H9 (cell line): ENCODE measurements at places on chromosomes 3 and 15. TPM values are rescaled to one million over a fixed set of nuclear protein-coding genes. Genes with fewer than 3 reads are reported as not detected.

- H3K4me3 ChIP-seq, result no peak overlapping the region
- no peaks in the 10 kb centered on the region; the same call in 1 of the 2 replicates for H3K4me1 ChIP-seq
- DNase-seq, result no peak
- no peaks in the 10 kb centered on the region for H3K27me3 ChIP-seq
Observed at GRCh38 chr15:22883196-22883595, 44.7 kb downstream of the NIPA2 start.

DNA sequence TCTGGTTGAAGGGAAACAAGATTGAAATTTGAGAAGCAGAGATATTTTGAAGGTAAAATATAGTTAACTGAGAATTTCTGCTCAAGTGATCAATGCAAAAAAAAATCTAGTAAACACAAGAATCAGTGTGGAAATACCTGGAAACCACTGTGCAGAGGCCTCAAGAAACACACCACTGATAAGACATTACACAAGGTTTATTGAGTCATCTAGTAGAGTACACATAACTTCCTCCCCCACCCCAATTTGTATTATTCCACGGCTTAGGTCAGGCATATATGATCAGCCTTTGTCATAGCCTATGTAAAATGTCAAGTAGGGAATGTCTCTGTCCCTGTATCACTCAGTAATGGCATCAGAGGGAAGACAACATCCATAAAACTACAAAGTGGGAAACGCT lies 447.8 kb upstream of the BCHE start:
- H3K27me3 ChIP-seq, result no peaks in the 10 kb centered on the region
- no peaks in the 10 kb centered on the region for H3K4me1 ChIP-seq
- no peak for DNase-seq
- no peak overlapping the region for H3K27ac ChIP-seq
- no peaks in the 10 kb centered on the region for H3K36me3 ChIP-seq

STX19 gene
- total RNA-seq, result not detected in 2 replicates

SNTN gene
- total RNA-seq, result not detected in 2 replicates

CACNA1D gene
- 1.9 and 3.5 TPM in 2 replicates for total RNA-seq

ADCY5 gene
- total RNA-seq, result 5.0 and 6.1 TPM in 2 replicates

DNA sequence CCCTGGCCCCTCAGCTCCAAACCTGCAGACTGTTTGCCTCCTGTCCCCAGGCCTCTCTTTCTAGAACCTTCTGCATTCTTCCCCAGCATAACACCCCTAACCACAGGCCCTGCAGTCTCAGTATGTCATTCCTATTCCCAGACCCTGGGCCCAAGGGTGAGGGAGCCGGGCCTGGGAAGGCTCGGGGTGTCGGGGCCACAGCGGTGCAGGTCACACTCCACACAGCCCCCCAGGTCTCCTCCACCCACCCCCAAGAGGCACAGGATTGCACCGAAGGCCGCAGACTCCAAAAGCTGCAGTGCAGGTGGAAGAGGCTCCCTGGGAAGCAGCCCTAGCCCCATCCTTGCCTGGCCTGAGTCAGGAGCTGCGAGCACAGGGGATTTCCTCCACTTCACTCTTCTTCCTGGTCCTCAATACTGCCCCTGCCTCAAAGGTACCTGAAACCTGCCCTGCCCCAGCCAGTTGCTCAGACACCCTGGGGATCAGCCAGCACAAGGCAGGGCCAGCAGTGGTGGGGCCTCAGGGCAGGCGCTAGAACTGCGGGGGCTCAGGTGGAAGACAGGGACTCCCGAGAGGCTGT lies 31.1 kb downstream of the TNK2 start:
- DNase-seq, result no peak
- peaks cover 14% of the 10 kb centered on the region for H3K36me3 ChIP-seq
- no peaks in the 10 kb centered on the region for H3K27me3 ChIP-seq
- no peak overlapping the region for H3K27ac ChIP-seq
- no peaks in the 10 kb centered on the region for H3K4me1 ChIP-seq
- H3K4me3 ChIP-seq, result no peak overlapping the region

DNA sequence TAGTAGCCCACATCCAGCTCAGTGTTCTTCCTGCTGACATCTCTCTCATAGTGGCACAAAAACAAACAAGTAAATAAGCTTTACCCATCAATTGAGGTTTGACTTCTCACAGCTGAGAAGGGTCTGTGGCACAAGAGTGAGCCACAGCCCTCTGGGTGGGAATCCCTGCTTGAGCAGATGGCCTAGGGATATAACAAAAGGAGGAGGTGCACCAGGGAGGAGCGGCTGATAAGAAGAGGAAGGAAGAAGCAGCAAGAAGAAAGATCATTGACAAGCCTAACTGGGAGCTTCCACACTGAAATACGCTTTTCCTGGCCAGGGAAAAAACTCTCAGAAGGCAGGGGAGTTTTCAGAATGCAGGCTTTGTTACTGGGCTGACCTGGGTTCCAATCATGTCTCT lies 279.8 kb downstream of the UACA start:
- H3K27ac ChIP-seq, result no peak overlapping the region
- DNase-seq, result no peak
- no peaks in the 10 kb centered on the region for H3K36me3 ChIP-seq
- no peaks in the 10 kb centered on the region for H3K27me3 ChIP-seq
- no peaks in the 10 kb centered on the region for H3K4me1 ChIP-seq

GPR160 gene
- total RNA-seq, result 14.1 and 15.4 TPM in 2 replicates

CLSTN2 gene
- 0.66 and 0.68 TPM in 2 replicates for total RNA-seq

AHSG gene
- 0.13 TPM in 1 of 2 replicates, not detected in the other for total RNA-seq

GRCh38 chr15:35104526-35105147 lies 19.5 kb upstream of the NANOGP8 start:
- no peak overlapping the region for H3K4me3 ChIP-seq
- H3K27ac ChIP-seq, result no peak overlapping the region
- H3K27me3 ChIP-seq, result no peaks in the 10 kb centered on the region
- H3K4me1 ChIP-seq, result no peaks in the 10 kb centered on the region
- DNase-seq, result no peak
- H3K36me3 ChIP-seq, result no peaks in the 10 kb centered on the region

GRCh38 chr3:190387578-190388213 lies at the start of gene CLDN16:
CLDN16 (plus strand) TSS chr3:190388163; CDS start chr3:190388330, 167 bp downstream.
- no peak for DNase-seq
- H3K36me3 ChIP-seq, result no peaks in the 10 kb centered on the region
- no peaks in the 10 kb centered on the region for H3K4me1 ChIP-seq
- no peaks in the 10 kb centered on the region for H3K27me3 ChIP-seq
- H3K4me3 ChIP-seq, result no peak within 1 kb of the TSS

DNA sequence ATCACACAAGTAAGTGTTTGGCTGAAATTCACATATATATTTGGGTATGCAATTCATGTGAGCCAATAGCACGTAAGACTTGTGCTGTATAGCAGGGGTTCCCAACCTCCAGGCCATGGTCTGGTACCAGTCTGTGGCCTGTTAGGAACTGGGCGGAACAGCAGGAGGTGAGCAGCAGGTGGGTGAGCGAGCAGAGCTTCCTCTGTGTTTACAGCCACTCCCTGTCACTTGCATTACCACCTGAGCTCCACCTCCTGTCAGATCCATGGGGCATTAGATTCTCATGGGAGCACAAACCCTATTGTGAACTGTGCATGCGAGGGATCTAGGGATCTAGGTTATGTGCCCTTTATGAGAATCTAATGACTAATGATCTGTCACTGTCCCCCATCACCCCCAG lies 59.7 kb downstream of the MAP3K13 start:
- H3K4me3 ChIP-seq, result no peak overlapping the region
- H3K4me1 ChIP-seq, result no peaks in the 10 kb centered on the region
- DNase-seq, result no peak
- H3K27me3 ChIP-seq, result no peaks in the 10 kb centered on the region

DNA sequence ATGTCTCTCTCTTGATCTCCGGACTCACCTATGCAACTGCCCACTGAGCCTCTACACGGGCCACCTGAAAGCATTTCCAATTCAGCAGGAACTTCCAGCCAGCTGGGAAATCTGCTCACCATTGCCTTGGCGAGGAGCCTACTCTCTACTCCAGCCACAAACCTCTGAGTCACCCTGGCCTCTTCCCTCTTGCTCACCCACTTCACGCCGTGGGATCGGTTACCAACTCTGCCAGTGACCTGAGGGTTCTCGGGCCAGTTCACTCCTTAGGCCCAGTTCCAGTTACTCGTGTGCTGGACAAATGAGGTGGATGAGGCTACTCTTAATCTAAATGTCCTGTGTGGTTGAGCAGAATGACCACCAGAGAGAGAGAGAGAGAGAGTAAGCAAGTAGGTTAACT lies 70.1 kb downstream of the CEMIP start:
- no peaks in the 10 kb centered on the region for H3K36me3 ChIP-seq
- H3K27me3 ChIP-seq, result no peaks in the 10 kb centered on the region
- no peak overlapping the region for H3K4me3 ChIP-seq
- no peaks in the 10 kb centered on the region for H3K4me1 ChIP-seq
- DNase-seq, result no peak

GRCh38 chr3:39291903-39292329 lies 12.1 kb upstream of the CX3CR1 start:
- H3K4me3 ChIP-seq, result no peak overlapping the region
- no peak overlapping the region for H3K27ac ChIP-seq
- H3K4me1 ChIP-seq, result no peaks in the 10 kb centered on the region; the same call in 1 of the 2 replicates

- no peak overlapping the region for H3K4me3 ChIP-seq
- no peaks in the 10 kb centered on the region for H3K36me3 ChIP-seq
- H3K27ac ChIP-seq, result no peak overlapping the region
- no peak for DNase-seq
- H3K27me3 ChIP-seq, result no peaks in the 10 kb centered on the region
Observed at GRCh38 chr3:101081446-101081845, 88.2 kb upstream of the ABI3BP start.

SAMD7 gene
- total RNA-seq, result not detected in 2 replicates

- H3K4me1 ChIP-seq, result no peaks in the 10 kb centered on the region
- no peaks in the 10 kb centered on the region for H3K27me3 ChIP-seq
- H3K4me3 ChIP-seq, result no peak overlapping the region
- H3K36me3 ChIP-seq, result peaks cover 40% of the 10 kb centered on the region
- H3K27ac ChIP-seq, result no peak overlapping the region
Observed at GRCh38 chr3:112365636-112366035, 32.7 kb downstream of the CD200 start.

PRSS50 gene
- total RNA-seq, result 0.24 and 0.59 TPM in 2 replicates

DNA sequence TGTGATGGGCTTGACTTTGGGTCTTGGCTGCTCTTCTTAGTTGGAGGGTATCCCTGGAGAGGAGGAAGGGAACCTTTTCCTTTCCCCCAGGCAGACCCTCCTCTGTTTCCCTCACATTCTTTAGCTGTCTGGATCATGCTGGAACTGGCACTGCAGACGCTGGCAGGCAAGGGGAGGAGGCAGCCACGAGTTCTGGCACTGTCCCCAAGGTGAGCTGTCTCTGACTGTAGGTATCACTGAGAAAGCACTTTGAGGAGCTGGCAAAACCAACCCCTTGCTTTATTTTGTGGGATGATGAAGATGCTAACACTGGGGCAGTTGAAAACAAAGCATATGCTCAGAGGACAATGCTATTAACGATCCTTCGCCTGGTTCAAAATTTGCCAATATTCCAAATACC lies 175.0 kb downstream of the SOX2 start:
- no peak for DNase-seq
- H3K4me3 ChIP-seq, result no peak overlapping the region
- peaks cover 8% of the 10 kb centered on the region for H3K4me1 ChIP-seq
- no peaks in the 10 kb centered on the region for H3K27me3 ChIP-seq
- H3K36me3 ChIP-seq, result no peaks in the 10 kb centered on the region
- H3K27ac ChIP-seq, result no peak overlapping the region

- no peaks in the 10 kb centered on the region for H3K27me3 ChIP-seq
- no peak overlapping the region for H3K27ac ChIP-seq
- H3K36me3 ChIP-seq, result no peaks in the 10 kb centered on the region
- no peaks in the 10 kb centered on the region for H3K4me1 ChIP-seq
Observed at GRCh38 chr3:57393977-57394376, 101.5 kb upstream of the ASB14 start.

DNA sequence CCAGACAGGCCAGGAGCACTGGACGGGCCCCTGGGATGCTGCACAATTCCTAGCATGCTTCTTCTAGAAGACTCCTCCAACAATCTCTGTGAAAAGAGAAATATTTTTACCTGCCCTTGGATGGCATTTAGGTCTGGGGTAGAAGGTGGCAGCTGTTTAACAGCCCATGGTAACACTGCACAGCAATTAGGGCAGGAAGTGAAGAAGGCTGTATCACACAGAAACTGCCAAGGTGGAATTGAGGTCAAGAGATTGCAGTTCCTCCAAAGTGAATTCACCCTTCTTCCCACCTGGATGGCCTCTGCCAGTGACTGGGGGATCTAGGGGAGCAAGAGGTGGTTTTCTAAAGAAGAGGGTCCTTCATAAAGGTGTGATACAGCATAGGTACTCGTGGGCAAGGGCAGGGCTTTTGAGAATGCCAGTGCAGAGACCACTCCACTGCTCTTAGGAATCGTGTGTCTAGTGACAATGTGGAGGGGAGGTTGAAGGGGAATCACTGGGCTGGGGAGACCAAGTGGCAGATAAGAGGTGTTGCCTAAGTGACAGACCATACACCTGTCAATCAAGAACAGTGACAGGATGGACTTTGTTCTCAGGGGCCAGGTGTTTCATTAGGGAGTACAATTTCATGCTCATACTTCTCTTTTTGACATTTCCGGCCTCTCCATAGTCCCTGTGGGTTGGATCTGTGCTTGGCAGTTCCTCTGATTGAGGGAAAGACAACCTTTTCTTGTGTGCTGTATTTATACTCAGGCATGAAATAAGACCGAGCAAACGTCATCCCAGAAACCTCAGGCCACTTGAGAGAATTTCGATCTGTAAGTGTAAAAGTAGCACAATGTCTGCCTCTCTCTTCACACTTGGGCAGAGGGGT lies 83.5 kb upstream of the BCL6 start:
- H3K4me3 ChIP-seq, result no peak overlapping the region
- no peak overlapping the region for H3K27ac ChIP-seq
- no peaks in the 10 kb centered on the region for H3K27me3 ChIP-seq
- no peak for DNase-seq
- no peaks in the 10 kb centered on the region for H3K36me3 ChIP-seq
- no peaks in the 10 kb centered on the region for H3K4me1 ChIP-seq

DNA sequence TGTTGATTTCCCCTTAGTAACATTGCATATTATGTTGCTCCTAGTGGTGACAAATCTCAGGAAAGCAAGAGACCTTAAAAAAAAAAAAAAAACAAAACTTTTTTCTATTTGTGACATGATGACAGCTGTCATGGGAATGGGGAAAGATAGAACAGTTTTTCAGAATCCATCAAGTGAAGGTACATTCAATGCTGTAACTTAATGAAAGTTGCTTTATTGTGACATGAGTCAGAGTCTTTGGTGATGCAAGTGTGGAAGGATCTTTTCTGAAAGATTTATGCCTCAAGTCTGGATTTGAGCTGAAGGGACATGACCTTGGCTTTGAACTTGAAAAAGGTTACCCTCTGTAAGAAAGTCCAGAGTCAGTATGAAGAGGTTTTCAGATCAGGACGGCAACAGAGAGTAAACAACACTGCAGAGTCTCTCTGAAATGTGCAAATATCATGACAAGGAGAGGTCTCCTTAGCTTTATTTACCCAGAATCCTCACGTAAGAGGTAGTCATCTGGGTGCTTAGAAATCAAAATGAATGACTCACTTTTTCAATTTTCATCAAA lies 424.7 kb downstream of the CNTN4 start:
- H3K36me3 ChIP-seq, result no peaks in the 10 kb centered on the region
- H3K4me1 ChIP-seq, result no peaks in the 10 kb centered on the region
- H3K27ac ChIP-seq, result no peak overlapping the region
- no peak overlapping the region for H3K4me3 ChIP-seq

DNA sequence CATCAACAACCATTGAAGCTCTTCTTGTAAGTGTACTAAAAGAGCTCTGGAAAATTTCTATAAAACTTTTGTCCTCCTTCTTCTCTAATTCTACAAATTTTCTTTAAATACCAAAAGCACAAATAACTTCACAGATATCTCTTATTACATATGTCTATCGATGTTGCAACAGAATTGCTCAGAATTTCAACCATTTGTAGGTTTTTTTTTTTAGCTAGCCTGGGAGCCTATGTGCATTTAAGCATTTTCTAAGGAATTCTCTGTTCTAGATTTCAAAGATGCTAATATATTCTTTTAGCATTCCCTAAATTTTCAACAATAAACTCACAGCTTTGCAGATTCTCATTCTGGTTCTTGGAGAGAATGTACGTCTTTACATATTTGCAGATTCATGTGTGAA lies 774.3 kb upstream of the NR2F2 start:
- H3K4me3 ChIP-seq, result no peak overlapping the region
- no peak for DNase-seq
- H3K36me3 ChIP-seq, result no peaks in the 10 kb centered on the region
- H3K4me1 ChIP-seq, result no peaks in the 10 kb centered on the region; the same call in 1 of the 2 replicates
- H3K27ac ChIP-seq, result no peak overlapping the region
